ENCODE measurements at places on chromosomes 7 and 10. TPM values are rescaled to one million over a fixed set of nuclear protein-coding genes. Genes with fewer than 3 reads are reported as not detected.

The EIF4EBP2 gene
- total RNA-seq = 26.1 TPM

The VSIR gene
- 3.6 TPM for total RNA-seq

The RELN gene
- total RNA-seq = not detected

The LYZL1 gene
- total RNA-seq = not detected

The RNF148 gene
- 0.63 TPM for total RNA-seq

The GNG11 gene
- total RNA-seq = 3.9 TPM

DNA sequence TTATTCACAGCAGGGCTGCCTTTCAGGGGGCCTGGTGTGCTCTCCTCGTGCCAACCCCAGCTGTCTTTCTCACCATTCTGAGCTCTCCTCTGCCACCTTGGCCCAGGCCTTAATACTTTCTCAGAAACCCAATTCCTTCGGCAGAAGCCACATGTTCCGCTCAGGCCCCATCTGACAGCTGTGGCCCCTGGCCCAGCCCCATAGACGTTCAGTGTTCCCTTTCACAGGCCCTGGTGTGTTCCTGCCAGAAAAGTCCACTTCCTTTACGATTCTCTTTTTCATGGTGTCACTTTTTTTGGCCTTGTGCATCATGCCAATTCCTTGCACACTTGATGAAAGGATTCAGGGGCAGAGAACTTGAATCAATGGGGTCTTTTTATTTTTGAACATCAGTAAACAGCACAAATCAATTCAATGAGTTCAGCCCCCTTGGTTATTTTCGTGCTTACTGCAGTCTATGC lies 15.9 kb upstream of the GPNMB start:
- no peak for DNase-seq

DNA sequence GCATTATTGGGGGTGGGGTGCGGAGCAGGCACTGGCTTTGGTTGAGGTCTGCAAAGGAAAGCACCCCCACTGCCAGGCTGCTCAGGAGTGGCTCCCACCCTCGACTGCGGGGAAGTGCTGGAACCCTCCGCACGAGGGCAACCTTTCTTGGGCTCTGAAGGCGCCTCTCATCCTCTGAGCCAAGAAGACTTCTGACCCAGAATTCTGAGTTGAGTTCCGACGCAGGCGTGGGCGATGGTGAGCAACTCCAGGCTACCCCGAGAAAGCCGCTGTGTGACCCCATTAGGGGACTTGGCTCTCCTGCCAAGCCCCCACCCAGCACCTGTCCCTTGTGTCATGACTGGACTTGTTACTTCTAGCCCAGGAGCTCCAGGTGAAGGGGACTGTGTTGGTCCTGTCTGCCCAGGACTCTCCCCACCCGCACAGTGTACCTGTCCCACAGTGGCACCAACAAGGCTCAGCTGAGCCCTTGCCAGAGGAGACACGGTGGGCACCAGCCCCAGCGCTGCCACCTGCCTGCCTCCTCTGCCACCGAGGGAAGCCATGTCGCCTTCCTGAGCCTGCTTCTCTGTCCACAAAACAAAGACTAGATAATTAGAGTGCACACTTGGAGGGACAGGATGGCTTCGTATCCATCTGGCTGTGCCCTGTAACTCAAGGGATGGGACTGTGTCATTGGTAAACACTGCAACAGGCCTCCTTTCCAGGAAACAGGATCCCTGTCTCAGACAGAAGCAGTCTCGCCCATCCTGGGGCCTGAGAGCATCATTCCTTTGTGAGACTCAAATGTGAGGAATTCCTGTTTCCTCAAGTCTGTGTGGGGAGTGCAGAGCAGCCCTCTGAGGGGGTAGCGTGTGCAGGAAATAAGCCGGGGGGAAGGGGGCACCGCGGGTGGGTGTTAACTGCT lies 128.8 kb downstream of the LHPP start:
- no peak for DNase-seq

DNA sequence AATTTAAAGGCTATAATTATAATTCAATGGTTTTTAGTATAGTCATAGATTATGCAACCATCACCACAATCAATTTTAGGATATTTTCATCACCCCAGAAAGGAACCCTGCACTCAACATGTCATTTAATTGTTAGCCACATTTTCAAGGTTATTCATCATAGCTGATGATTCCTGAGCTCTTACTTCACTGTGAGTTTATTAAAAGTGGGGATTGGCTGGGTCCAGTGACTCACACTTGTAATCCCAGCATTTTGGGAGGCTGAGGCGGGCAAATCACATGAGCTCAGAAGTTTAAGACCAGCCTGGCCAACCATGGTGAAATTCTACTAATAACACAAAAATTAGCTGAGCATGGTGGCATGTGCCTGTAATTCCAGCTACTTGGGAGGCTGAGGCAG lies 787 bp downstream of the CCL26 start:
- DNase-seq = peak; percentile 33

GRCh38 chr7:98681511-98681910 lies 64.4 kb downstream of the NPTX2 start:
- no peak for DNase-seq

DNA sequence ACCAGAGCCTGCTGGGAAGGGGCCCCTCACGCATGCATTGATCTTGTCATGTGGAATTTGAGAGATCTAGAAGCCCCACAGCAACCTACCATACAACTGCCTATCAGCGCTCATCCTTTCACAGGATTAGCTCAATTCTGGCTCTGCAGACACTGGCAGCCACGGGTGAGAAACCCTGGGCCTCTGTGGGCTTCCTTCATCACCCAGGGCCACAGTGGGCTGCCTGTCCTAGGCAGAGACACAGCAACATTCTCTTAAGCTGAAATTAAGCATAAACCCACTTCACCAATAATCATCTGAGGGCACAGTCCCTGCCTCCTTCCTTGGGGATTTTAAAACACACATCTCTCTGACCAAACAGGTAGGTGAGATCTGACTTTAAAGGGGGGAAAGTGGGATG lies 3.3 kb upstream of the PRSS2 start:
- DNase-seq = no peak

- DNase-seq = no peak
These were observed 261.4 kb downstream of the SNX13 start for GRCh38 chr7:17678896-17679295.

GRCh38 chr7:87474533-87475358 lies 734 bp downstream of the ABCB4 start:
- no peak for DNase-seq

DNA sequence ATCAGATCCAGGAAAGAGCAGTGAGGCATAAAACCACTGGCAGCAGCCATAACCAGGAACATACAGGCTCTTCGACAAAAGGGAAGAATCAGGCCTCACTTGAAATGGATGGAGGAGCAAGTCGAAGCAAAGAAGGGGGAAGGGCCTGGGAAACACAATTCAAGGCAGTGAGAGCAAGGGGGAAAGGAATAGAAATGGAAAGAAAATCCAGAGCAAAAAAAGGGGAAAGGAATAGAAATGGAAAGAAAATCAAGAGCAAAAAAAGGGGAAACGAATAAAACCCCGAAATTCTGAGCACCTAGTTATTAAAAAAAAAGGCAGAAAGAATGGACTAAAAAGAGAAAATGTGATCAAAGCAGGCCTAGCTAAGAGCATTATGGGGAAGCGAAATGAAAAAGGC lies 24.1 kb upstream of the PRKAR2B start:
- DNase-seq = no peak

DNA sequence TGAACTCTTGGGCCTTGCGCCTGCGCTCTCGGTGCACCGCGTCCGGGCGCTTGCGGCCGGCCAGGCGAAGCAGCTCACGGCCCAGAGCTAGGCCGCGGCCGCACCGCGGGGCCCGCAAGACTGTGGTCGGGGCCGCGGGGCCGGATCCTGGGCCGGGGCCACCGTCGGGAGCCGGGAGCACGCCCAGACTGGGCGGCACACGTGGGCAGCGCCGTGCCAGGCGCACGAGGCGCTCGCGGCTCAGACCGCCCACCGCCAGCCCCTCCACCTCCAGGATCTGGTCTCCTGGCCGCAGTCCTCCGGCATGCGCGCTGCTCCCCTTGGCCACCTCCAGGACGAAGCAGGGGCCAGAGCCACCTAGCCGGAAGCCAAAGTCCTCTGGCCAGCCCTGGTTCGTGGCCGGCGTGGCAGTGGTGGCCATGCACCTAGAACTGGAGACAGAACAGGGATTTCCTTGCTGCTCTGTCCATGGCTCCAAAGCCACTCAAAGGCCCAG lies at the start of gene GRID2IP:
Gene GRID2IP, minus strand, starts transcription at position 446 of the 496 bp plus-strand sequence. Its CDS starts 25 bp downstream, at position 421.
- no peak for DNase-seq

- no peak for DNase-seq
These were observed 285.6 kb downstream of the PRPF18 start for GRCh38 chr10:13872411-13872810.

- no peak for DNase-seq
These were observed 45.8 kb downstream of the CHST15 start for GRCh38 chr10:124047427-124048152.

DNA sequence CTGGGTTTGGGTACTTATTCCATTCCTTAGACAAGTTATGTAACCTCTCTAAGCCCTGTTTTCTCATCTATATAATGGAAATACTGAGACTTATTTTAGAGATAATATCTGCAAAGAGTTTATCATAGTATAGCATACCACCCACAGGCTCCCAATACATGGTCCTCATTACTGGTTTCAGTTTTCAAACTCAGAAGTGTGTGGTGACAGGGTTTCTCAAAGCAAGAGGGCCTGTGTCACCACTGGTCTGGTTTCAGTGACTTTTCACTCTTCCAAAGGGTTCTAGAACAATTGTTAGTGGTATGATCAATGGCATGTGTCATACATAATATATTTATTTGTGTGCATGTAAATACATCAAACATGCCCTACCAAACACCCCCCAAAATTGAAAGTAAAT lies 89.2 kb upstream of the BMPER start:
- no peak for DNase-seq

DNA sequence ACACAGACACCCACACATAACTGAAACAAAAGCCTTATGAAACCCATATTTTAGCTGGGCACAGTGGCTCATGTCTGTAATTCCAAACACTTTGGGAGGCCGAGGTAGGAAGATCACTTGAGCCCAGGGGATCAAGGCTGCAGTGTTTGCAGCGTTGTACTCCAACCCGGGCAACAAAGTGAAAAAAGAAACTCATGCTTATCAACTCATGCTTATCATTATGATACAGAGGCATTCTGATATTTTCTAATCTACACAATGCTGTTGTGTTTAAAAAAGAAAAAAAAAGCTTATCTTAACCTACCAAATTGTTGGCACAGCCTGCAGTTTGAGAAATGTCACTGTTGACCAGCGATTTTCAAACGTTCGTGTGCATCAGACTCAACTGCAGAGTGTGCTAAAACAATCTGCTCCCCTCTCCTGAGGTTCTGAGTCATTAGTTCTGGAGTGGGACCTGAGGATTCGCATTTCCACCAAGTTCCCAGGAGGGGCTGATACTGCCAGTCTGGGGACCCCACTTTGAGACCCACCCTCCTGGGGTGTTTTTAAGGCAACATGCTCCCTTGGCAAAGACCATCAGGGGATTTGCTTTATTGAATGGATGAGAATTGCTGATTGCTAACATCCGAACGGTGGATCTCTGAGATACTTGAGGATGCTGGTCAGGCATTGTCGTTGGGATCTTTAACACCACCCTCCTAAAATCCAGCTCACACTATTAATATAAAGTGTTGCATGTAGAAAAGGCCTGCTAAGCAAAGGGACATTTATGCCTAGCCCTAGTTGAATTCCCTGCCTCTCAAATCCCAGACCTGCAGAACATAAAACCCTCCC lies 16.2 kb downstream of the CHST3 start:
- no peak for DNase-seq

DNA sequence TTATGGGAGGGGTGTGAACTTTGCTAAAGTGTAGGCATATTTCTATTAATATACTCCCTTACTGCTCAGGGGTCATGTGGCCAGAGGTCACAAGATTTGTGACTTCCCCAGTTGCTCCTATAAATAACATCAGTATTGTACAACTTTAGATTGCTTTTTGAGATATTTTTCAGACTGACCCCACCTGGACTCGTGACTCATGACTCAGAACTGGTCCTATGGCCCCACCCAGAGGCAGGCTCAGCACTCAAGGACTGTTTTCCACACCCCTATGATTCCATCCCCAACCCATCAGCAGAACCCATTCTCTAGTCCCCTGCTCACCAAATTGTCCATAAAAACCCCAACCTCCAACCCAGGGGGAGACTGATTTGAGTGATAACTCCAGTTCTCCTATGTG lies 2.7 kb upstream of the CUL2 start:
- no peak for DNase-seq

DNA sequence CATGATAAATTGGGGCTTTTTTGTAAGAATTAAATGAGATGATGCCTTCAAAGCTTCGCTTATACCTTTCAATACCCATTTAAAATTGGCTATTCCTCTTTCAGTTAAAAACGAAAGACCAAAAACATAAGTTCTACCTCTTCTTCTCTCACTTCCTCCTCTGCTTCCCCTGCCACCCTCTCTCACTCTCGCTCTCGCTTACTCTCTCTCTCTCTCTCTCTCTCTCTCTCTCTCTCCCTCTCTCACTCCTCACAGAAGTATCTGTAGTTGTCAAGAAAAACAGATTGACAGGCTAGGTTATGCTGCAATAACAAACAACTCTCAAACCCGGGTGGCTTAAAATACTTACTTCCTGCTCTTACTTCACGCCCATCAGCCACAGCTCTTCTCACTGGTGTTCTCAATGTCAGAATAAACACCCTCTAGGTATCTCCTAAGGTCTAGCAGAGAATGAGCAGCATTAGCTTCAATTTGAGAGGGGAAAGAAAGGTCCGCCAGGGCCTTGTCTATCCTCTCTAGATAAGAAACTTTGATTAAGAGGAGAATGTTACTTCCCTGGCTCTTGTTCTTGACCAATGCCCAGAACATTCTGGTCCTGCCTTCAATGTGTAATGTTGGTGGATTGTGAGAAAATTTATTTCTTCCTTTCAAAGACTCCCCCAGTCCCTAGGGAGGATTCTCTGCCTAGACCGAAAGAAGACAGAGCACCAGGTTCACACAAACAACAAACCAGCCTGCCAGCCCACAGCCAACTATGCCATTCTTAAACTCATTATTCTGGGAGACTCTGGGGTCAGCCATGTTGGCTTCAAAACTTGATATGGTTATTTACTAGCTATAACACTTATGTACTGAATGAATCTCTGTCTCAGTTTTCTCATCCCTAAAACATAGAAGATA lies 1028.7 kb downstream of the XPNPEP1 start:
- no peak for DNase-seq

DNA sequence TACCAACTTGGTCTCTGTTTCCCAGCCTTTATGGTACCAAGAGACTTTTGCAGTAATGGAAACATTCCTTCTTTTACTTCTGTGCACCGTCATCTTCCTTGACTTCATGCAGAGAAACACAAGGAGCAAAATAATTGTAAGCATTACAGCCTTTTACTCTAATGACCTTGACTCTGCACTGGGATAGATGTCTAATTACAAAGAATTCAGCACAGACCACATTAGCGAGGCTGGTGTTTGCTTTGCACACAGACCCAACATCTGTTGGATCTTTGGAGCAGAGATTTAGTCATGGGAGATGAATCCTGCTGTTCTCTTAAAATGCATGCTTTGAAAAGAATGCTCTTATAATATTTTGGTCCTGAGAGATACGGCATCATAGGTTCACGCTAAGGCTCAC lies 261.6 kb downstream of the TWIST1 start:
- no peak for DNase-seq

- no peak for DNase-seq
These were observed 67.5 kb upstream of the COMTD1 start for GRCh38 chr10:75303045-75303777.

All from MCF 10A (cell line).